MCF 10A (cell line): ENCODE measurements at places on chromosomes 6 and 20. TPM values are rescaled to one million over a fixed set of nuclear protein-coding genes. Genes with fewer than 3 reads are reported as not detected.

DNA sequence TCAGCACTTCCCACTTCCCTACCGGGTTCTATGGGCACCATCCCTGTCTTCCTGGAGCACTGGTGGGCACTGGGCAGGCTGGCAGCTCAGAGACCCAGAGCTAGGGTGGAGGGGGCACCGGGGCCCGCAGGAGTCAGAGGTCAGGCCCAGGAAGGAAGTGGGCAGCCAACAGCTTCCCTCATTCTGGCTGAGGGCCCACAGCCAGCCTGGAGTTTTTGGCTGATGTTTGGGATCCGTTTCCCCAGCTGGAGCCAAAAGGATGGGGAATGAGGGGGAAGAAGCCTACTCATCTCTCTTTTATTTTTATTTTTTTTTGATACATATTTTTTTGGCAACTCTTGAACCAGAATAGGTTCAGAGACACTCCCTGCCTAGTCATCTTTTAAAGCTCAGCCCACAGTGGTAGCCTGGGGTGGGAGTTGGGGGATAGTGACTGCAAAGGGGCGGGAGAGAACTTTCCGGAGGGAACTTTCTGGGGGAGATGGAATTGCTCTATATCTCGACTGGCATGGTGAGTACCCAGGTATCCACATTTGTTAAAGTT lies 54.2 kb upstream of the MLN start:
- DNase-seq: no peak
- no peak overlapping the region for H3K27ac ChIP-seq
- H3K4me3 ChIP-seq: no peak overlapping the region
- H3K27me3 ChIP-seq: no peaks in the 10 kb centered on the region
- peaks cover 6% of the 10 kb centered on the region for H3K36me3 ChIP-seq

DNA sequence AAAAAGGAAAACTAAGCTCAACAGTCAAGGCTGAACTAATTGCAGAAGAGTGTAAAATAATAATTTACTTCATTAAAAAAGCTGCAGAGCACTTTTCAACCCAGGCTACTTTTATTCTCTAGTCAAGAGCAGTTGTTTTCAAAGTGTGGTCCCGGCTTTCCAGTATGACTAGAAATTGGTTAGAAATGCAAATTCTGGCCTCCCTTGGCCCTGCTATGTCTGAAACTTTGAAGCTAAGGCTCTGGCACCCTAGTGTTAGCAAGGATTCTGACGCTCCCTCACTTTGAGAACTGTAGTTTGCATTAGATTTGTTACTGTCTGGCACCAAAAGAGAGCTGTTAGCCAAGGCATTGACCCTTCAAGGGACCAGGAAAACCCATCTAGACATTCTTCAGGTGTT lies 9.5 kb upstream of the NXT1 start:
- H3K27ac ChIP-seq: no peak overlapping the region
- no peak overlapping the region for H3K4me3 ChIP-seq
- no peaks in the 10 kb centered on the region for H3K4me1 ChIP-seq
- no peak for DNase-seq

DNA sequence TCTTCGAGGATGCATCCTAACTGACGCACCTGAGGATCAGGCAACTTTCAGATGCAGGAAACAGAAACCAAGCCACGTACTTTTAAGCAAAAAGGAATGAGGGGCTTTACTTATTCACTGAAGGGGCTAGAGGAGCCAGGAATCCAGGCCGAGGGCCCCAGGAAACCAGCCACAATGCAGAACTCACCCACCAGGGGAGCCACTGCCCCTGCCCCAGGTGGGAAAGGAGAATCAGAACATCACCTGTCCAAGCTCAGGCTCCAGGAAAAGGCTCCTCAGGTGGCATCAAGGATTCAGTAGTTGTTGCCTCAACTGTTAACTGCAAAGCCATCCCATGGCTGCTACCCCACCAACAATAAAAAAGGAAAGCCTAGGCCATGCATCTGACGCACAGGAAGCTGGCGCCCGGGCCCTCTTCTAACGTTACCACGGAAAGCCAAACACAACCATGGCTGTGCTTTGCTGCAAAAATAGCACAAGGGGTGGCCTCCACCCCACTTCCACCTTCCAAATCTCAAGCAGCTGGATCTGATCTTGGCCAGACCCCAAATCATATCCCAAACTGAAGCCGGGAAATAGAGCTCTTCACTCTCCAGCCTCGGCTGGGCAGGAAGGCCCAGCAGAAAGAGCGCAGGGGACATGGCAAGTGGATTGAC lies 121.0 kb downstream of the PREX1 start:
- H3K27ac ChIP-seq: no peak overlapping the region
- H3K4me3 ChIP-seq: no peak overlapping the region
- no peaks in the 10 kb centered on the region for H3K4me1 ChIP-seq
- DNase-seq: no peak
- H3K27me3 ChIP-seq: no peaks in the 10 kb centered on the region
- H3K36me3 ChIP-seq: no peaks in the 10 kb centered on the region

DNMT3B gene
- 1.3 and 2.0 TPM in 2 replicates for total RNA-seq

NRSN1 gene
- not detected in 2 replicates for total RNA-seq

DNA sequence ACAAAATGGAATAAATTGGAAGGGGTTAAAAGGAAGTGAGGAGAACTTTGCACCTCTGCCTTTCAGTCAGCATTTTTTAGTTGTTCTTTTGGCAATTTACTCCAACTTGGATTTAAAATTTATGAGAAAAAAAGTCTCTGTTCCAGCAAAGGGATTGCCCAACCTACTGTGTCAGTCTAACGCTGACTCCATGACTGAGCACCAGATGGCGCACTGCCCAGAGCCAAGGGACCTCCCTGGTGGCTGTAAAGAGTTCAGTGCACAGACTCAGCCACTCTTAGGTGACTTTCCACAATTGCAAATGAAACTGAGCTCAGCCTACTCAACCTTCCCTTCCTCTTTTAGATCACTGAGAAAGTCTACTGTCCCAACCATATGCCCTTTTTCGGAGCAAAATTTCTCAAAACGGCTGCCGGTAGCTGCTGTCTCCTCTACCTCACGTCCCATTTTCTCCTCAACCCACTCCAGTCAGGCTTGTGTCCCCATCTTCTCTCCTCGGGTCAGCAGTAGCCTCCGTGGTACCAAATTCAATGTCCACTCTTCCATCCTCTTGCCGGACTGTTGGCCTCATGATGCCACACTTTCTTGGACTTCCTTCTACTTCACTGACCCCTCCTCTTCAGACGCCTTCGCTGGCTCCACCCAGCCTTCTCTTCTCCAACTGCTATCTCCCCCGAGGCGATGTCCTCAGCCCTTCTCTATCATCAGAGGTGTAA lies 38.7 kb downstream of the GSTA2 start:
- peak overlapping the region; percentile 6 for H3K4me3 ChIP-seq
- peak; percentile 88 for DNase-seq
- no peaks in the 10 kb centered on the region for H3K27me3 ChIP-seq
